ENCODE measurements at places on chromosomes 3 and 15.

DNA sequence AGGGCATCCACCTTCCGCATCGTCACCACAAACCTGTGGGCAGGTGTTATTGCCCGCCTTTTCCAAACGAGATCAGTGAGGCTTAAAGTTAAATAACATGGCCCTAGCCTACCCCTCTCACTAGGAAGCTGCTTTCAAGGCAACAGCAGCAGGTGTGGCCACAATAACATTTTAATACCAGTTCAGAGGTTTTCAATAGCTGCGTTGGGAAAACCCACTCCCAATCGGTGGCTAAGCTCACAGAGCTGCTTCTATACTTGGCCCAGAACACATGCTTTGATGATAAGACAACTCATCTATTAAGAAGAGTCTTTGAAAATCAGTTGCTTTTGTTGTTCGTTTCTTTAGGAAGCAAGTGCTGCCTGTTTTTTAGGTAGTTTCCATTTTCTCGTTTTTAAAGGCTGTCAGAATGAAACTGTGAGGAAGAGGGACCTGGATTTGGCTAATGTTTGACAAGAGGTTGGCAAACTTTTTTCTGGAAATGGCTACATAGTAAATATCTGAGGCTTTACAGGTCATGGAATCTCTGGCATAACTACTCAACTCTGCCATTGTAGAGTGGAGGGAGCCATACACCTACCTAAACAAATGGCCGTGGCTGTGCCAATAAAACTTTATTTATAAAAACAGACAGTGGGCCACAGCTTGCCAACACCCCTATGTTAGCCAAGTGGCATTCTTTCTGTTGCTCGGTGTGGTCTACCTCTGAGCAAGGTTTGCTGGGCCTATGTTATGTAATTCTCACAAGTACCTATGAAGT lies 179.6 kb downstream of the FEZF2 start:
- no peak for DNase-seq

GRCh38 chr3:97949743-97950142 lies 22.5 kb downstream of the RIOX2 start:
- DNase-seq, result no peak

GRCh38 chr15:65054333-65055200 lies 9.4 kb downstream of the SLC51B start:
- DNase-seq, result peak; percentile 0

DNA sequence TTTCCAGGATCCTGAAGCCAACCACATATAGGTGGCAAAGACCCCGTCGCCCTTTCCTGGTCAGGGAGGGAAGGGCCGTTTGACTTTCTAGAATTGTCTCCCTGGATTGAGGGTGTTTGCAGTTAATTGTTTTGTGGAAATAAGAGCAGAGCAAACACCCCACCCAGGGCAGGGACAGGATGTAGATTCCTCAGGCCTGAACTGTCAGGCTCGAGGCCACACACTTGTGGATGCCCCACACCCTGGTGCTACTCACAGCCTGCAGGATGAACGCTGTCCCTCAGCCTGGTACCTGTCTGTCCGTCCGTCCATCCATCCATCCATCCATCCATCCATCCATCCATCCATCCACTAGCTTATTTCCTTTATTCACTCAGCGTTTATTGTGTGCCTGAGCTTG lies 29.9 kb upstream of the FLNB start:
- no peak for DNase-seq

GRCh38 chr15:72992841-72993252 lies 59.4 kb upstream of the NEO1 start:
- DNase-seq, result no peak

DNA sequence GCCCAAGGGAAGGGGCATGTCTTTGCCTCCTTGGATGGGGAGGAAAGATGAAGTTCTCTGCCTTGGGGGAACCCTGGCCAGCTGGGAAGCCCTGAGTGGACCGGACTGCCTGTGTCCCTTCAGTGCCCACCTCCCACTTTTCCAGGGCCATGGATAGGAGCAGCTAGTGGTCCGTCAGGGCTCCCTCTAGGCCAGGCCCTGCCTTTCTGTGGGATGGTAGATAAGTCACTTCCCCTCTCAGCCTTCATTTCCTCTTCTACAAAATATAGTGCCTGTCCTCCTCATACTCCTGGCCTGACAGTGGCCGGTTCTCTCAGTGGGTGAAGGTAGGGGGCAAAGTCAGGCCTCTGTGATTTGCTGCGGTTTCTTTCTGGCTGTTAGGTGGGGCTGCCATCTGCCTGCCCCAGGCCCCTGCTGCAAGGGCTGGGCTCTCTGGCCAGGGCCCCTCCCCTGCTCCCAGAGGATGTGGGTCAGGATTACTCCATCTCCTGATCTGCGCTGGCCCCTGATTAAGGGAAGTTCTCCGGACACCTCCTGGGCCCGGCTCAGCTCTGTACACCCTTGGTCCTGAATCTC lies 1.4 kb downstream of the PLEKHO2 start:
- no peak for DNase-seq

GRCh38 chr3:135412475-135412874 lies 553.1 kb upstream of the PPP2R3A start:
- no peak for DNase-seq

- no peak for DNase-seq
Observed at GRCh38 chr3:13110678-13111116, 37.5 kb upstream of the IQSEC1 start.

GRCh38 chr3:129605203-129605921 lies 1.1 kb downstream of the PLXND1 start:
- no peak for DNase-seq

Measured in DMS153 (cell line).